ENCODE measurements at places on chromosomes 3 and 15. TPM values are rescaled to one million over a fixed set of nuclear protein-coding genes. Genes with fewer than 3 reads are reported as not detected.

The CSTA gene
- total RNA-seq, result 1.0 TPM

The NEO1 gene
- total RNA-seq, result 9.7 TPM

The VPS39 gene
- 42.7 TPM for total RNA-seq

The GOLGA6B gene
- total RNA-seq, result not detected

The PIERCE2 gene
- not detected for total RNA-seq

The LSG1 gene
- 48.0 TPM for total RNA-seq

GRCh38 chr3:109356442-109357155 lies 19.3 kb upstream of the DPPA4 start:
- DNase-seq, result no peak

GRCh38 chr3:144129536-144130214 lies 158.1 kb downstream of the DIPK2A start:
- DNase-seq, result no peak

DNA sequence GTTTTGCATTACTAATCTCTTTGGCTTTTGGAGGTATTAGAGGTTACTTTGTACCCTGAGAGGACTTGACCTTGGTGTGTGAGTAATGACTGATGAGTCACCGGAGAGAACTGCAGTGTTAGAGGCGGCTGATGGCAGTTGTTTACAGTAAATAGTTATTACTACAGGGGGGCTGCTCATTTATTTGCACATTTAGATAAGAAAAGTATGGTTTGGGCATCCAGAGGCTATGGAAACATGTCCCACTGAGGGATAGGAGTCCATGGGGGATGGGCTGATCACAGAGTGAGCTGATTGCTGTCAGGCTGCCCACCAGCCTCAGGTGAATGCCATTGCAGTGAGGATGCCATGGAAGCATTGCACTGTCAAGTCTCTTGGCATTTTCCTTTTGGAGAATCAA lies 17.3 kb upstream of the STAC start:
- no peak for DNase-seq

DNA sequence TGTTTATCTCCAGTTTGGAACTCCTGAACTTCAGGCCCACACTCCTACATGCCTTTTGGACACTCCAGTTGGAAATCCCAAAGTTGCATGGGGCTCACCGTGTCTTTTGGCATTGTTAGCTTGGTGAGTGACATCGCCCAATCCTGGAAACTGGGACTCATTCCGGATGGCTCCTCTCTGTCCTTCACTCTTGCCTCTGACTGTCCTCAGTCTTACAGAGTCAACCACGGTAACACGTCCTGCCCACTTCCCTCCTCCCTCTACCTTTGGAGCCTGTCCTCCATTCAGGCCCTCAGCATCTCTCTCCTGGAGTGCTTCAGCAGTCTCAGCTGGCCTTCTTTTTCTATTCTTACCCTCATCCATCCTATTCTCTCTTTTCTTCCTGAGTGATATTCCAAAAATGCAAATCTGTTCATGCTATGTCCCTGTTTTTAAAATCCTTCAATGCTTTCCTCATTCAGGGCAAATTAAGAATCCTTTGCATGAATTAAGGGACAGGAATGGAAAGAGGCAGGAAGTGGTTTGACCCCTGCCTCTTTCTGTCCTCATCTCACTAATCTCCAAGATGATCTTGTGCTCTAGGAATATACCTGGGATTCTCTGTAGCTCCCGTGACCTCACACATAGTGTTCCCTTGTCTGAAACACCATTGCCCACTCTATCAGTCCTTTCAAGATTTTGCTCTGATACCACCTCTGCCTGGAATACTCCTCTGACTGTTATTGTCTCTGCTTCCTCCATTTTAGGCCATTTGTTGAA lies 42.5 kb downstream of the LPP start:
- DNase-seq, result no peak

DNA sequence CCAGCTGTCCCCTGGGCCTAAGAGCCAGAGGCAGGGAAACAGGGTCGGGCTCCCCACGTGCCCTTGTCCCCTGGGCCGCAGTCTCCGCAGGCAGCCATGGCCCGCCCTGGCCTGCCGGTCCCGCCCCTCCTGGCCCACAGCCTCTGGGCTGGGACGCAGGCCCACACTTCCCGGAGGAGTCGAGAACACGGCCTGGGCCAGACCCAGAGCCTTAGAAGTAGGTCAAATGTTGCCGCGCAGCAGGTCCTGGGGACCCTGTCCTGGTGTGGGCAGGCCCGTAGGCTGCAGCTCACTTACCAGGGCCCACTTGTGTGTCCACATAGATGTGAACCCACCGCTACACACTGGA lies 4.3 kb upstream of the MYL3 start:
- no peak for DNase-seq

GRCh38 chr15:100614336-100614735 lies 11.9 kb downstream of the ASB7 start:
- no peak for DNase-seq

DNA sequence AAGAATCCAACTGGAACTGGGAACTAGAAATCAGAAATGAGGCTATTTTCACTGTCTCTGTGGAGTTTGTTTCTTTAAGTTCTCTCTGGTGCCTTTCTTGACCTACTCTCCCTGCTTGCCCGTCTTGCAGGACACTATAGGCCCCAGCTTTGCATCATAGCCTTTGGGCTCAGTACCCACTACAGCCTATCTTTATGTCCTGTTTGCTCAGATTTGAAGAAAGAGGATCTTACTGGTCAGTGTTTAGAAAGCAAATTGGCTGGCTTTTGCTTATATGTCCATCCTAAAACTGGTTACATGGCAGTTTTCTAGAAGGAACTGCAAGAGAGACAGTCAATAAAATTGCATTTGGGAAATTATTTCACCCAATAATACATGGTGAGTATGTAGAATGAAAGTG lies 231.8 kb upstream of the TBL1XR1 start:
- no peak for DNase-seq

GRCh38 chr3:159528251-159528895 lies 460.3 kb upstream of the IL12A start:
- DNase-seq, result no peak

DNA sequence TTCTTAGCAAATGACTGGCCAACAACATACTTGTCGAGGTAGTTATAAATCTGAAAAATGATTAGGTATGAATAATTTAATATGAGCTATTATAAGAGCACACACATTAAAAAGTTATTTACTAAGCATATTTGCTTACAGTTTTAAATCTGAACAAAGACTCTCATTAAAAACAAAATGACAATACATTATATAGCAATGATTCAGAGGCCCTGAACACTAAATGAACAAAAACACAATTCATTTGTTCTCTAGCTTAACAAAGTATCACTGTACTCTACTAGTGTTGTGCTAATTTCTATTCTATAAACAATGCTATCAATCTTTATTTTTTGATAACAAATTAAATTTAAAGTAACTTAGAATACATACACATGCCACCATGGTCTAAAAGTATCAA lies 21.0 kb downstream of the CLPX start:
- no peak for DNase-seq

DNA sequence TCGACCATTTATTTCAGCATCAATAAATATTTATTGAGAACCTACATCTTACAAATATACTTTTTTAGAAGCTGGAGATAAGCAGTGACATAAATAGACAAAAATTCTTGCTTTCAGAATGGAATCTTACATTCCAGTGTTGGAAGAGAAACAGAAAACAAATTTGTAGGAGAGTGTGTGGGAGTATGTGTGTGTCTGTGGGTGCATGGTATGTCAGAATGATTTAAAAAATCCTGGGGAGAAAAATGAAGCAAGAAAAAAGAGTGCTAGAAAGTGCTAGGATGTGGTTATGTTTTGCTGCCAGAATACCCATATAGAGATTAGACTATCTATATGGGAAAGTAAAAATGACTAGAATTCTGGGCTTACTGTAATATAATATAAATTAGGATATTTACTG lies 561.7 kb upstream of the SGO1 start:
- DNase-seq, result no peak

- DNase-seq, result no peak
Measured at GRCh38 chr15:95894407-95894956, 436.0 kb upstream of the NR2F2 start.

GRCh38 chr3:157045238-157045850 lies 114.6 kb downstream of the CCNL1 start:
- no peak for DNase-seq

Data from Caco-2 (cell line).